ENCODE measurements at places on chromosomes 12 and 14.
A peak's percentile ranks its signal among the peaks of the same experiment; 100 is the strongest.

DNA sequence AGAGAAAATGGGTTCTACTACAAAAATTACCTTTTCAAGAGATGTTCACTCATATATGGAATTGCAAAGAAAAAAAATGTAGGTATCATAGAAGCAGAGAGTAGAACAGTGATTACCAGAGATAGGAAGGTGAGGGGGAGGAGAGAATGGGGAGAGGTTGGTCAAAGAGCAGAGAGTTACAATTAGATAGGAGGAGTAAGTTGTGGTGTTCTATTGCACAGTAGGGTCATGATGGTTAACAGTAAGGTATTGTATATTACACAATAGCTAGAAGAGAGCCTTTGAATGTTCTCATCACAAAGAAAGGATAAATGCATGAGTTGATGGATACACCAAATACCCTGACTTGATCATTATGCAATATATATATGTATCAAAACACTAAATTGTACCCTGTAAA is 145.8 kb downstream of the TMEM117 start:
- DNase-seq: no peak

DNA sequence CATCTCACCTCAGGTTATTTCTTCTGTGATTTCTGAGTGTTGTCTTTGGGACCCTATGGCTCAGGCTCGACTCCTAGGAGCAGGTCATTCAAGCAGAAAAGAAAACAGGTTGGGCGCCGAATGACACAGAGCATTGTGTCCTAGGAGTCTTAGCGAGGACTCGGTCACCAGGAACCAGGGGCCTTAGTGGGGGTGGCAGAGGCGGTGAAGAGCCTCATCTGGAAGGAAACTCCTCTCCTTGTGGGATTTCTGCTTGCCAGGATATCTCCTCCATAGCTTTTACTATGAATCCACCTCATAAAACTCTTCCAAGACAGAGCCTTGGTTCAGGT is 630 bp downstream of the PLEKHH1 start:
- DNase-seq: no peak

GRCh38 chr12:9872742-9873141 is 3.6 kb upstream of the CLEC2B start:
- no peak for DNase-seq

GRCh38 chr12:65014504-65015271 is 106.4 kb downstream of the WIF1 start:
- DNase-seq: no peak

DNA sequence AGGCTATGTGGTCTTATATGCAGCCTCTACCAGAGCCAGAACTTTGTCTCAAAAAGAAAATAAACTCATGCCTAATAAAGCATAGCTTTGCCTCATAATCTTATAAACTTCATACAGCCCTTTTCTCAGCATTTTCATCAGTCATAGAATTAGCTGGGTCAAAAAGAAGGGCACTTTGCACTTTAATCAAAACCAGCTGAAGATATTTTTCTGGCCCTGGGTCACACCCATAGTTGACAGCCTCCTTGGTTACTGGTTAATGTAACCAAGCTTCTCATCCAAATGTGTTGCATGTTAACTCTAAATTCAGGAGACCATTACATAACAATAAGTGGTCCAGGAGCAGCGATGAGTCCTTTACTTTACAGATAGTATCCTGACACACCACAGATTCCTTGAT is 558.2 kb downstream of the FLRT2 start:
- no peak for DNase-seq

DNA sequence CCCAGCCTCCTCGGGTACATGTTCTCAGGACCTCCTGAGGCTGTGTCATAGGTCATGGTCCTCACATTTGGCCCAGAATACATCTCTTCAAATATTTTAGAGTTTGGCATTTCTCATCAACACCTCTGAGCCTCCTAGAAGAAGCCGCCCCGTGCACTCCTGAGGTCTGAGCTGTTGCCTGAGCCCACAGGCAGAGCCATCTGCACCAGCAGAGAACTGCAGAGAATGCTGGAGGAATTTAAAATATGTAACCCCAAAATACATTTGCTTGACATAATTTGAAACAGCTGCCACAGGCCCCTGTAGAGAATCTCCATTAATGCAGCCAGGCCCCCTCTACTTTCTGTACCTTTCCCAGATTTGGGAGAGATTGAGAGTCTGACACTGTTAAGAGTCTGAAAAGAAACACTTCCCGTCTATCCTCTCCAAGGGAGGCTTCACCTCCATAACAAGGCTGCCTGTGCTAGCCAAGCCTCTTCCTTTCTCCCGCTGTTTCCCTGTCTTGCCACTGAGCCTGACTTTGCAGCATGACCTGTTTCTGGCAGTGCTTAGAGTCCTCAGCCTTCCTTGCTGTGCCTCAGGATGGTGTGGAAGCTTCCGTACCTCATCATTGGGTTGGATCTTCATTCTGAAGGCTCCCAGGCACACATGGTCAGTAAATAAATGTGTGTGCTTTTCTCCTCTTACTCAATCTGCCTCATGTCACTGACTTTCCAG is 95.4 kb upstream of the SFSWAP start:
- peak; percentile 52 for DNase-seq

DNA sequence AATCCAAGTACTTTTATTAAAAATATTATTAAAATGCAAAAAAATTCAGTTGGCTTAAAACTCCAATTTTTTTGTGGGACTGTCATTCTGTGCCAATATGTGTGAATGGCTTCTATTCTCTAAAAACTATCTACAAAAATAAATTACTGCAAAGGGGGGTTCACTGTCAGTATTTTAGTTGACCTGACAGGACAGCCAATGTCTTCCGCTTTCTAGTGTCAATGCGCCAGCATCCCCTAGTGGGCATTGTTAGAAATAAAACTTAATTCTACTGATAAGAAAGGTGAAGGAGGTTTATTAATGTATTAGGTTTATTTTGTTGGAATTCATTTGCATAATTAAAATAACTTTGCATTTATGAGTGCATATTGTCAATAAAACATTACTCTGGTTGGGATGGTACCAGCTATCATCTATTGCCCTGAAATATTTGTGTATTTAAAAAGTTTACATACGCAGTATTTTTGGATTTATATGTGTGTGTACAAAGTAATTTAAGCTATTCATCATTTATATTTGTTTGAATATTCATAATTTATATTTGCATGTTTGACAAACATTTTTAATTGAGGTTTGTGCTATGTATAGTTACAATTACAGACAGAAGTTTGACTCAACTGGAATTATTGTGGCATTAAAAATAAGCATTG is 527.2 kb downstream of the FLRT2 start:
- peak; percentile 21 for DNase-seq

GRCh38 chr14:22691171-22691570 is 47.0 kb upstream of the OR6J1 start:
- no peak for DNase-seq

- no peak for DNase-seq
These were observed 55.6 kb upstream of the MYBPC1 start for GRCh38 chr12:101539148-101539547.

DNA sequence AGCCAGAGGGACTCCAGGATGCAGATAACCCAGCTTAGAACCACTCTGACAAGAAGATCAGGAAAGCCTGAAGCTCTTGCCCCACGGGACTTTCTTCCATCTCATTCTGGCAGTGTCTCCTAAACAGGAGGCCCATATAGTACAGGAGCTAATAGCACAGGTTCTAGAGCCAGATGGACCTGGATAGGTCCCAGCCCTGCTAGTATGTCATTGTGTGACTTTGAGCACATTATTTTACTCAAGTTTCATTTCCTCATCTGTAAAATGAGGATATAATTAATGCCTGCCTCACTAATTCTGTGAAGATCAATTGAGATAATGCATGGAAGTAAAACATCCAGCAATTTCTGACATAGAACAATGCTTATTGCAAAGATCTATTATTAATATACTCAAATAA is 66.5 kb upstream of the GZMB start:
- no peak for DNase-seq

DNA sequence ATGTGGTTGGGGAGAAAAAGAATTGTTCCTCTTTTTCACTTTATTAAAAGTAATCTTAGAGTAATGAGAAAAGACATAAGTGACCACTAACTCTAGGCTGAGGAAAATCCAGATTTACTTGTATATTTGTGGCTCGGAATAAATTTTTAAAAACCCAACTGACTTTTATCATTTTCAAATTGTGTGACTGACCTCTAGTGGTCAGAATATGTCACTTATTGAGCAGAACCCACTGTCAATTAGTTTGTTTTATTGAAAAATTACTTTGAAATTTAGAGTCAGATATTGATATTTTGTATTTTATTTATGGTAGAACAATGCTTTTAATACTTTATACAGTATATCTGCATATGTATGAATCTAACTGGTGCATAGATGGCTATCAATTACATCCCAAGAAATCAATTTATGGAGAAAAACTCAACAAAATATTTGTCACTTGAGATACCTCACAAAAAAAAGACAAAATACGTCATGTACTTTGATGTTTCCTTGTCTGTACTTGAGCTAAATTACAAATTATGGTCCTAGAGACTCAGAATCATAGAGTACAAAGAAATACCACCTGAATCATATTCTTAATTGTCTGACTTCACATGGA is 229.4 kb downstream of the CNTN1 start:
- DNase-seq: no peak

DNA sequence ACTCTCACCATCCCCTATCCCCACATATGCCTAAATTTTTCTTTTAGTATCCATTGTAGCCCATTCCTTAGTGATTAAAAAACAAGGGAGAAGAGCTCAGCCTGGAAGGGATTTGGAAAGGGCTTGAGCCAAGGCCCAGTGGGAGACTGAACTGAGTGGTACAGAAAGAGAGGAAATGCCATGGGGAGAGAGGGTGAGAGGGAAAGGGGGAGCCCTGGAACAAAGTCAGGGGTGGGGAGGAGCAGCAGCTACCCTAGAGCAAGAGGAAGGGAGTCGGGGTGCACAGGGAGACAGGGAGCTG is 2.6 kb upstream of the ATN1 start:
- no peak for DNase-seq

GRCh38 chr12:51954561-51955361 is 3.3 kb downstream of the ACVR1B start:
- DNase-seq: no peak

DNA sequence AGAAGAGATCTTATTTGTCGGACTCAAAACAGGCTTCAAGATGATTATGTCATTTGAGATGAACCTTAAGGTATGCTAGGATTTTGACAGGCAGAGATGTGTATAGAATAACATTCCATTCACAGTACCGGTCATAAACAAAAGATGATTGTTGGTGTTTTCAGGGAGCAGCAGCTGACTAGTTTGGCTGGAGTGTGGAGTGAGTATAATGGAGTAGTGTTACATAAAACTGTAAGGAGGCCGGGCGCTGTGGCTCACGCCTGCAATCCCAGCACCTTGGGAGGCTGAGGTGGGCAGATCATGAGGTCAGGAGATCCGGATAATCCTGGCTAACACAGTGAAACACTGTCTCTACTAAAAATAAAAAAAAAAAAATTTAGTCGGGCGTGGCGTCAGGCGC is 23.9 kb downstream of the SERPINA10 start:
- DNase-seq: no peak

DNA sequence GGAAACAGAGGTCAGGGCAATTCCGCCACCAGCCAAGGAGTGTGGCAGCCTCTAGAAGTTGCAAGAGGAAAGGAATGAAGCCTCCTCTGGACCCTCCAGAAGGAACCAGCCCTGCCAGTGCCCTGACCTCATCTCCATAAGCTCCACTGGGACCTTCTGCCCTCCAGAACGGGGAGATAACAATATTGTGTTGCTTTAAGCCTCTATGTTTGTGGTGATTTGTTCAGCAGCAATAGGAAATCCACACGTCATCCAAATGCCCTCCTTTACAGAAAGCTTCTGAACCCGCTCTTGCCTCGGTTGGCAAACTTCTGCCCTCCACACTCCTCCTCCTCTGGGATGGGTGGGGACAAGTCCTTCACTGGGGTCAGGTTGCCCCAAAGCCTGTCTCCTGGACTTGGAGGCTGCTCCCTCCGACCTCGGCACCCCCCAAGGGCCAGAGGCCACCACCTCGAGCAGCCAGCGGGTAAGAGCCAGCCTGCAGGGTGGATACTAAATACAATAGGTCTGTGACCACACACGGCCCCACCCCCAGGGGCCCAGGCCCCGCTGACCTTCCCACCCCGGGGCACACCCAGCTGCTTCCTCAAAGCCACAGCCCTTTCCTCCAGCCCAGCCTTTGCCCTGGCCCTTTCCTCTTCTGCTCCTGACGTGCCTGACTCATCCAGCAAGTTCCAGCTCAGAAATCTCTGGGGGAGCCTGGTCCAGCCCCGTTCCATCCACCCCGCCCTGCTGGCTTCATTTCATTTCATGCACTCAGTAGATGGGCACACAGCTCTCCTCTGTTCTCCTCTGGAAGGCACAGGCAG is 58.7 kb upstream of the NCOR2 start:
- DNase-seq: no peak

DNA sequence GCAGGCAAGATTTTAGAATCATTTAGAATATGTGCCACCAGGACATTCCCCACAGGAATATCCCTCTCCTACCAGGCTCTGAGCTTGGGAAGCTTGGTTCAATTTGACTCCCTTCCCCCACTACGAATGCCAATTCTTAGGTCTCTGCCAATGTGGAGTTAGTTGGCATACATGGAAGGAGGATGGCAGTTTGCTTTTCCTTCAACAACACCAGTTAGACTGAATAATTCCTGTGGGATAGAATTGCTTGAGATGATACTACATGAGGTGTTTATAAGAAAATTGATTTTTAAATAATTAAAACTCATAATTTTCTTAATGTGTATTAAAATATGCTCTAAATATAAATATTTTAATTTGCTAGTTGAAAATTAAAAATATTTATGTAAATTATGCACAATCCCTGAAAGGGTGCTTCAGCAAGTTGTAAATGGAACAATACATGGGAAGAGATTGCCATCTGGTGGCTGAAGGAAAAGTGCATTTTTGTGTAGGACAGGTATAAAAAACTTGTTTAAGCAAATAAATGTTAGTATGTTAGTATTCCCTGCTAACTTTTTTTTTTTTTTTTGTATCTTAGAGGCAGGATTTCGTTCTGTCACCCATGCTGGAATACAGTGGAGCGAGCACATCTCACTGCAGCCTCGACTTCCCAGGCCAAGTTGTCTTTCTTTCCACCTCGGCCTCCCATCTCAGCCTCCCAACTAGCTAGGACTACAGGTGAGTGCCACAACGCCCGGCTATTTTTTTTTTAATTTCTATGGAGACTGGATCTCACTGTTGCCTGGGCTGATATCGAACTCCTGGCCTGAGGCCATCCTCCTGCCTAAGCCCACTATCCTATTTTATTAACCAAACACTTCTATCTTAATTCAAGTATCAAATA is 25.8 kb upstream of the STRAP start:
- peak; percentile 18 for DNase-seq

DNA sequence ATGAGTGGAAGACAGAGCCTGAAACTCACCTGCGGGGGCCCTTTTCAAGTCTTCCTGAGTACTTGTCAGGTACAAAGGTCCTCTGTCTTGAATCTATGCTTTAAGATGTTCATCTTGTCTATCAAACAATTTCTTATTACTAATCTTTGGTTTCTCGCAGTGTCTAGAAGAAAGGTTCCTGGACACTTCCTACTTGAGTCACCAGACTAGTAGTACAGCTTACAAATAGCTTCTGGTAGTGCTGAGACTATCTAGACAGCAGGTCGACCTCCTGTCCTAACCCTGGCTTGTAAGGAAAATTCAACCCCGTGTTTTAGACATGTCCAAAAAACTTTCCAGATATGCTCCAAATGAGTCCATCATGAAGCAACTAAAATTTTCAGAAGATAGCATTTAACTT is 11.2 kb upstream of the ARID2 start:
- DNase-seq: no peak

All from posterior cingulate gyrus (tissue), 11 donors.